ENCODE measurements at places on chromosomes 7 and 10.

GRCh38 chr7:96591900-96592676, 117.6 kb downstream of the SEM1 start:
- no peak for DNase-seq

DNA sequence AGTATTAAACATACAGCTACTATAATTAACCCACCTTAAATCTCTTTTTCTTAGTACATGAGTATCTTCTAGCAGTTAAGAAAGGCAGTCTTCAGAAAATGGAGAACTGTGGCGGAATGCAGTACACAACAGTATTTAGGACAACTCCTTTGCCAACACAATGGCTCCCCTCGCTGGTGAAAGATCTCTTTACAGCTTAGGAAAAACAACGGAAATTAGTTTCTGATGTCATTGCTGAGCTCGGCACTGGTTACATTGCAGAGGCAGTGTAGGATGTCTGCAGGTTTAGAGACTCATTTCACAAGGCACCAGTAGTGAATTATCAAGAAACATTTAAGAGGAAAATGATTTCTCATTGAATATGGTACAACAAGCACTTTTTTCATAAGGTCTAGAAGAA, 43.4 kb downstream of the GLRX3 start:
- DNase-seq = no peak

GRCh38 chr7:55255496-55256445, 109.4 kb upstream of the LANCL2 start:
- DNase-seq = peak; percentile 37

DNA sequence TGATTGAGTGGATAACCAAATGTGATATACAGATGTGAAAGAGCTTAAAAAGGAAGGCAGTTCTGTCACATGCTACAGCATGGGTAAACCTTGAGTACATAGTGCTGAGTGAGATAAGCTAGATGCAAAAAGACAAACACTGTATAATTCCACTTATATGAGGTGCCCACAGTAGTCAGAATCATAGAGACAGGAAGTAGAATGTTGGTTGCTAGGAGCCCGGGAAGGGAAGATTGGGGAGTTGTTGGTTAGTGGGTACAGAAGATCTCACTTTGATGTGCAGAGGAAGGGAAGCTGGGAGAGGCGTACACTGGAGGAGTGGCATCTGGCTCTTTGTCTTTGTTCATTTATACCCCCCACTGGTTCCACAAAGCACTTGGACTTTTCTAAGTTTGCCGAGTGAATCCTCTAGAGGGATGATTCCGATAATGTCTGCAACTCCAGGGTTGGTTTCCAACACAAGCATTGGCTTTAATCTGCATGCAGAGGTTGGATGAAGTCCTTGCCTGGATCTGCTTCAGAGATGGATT, 39.5 kb downstream of the TSPAN14 start:
- DNase-seq = no peak

GRCh38 chr10:26770069-26770468, 72.6 kb downstream of the PDSS1 start:
- no peak for DNase-seq

DNA sequence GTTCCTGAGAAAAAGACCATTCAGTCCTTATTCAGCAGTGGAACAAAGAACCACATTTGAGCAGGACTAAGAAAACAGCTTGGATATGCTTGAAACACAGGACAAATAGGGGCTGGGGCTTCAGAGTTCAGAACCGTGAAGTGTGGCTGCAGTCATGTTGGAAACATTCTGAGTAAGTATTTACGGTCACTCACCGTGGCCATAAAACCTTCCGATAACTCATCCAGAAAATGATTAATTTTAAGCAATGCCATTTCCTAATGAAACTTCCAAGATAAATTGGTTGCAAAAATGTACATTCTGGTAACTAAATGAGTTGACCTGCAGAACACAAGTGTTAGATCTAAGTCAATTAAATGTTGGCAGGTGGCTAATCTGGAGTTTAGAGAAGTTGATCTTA, 279.2 kb downstream of the CXCL12 start:
- DNase-seq = no peak

DNA sequence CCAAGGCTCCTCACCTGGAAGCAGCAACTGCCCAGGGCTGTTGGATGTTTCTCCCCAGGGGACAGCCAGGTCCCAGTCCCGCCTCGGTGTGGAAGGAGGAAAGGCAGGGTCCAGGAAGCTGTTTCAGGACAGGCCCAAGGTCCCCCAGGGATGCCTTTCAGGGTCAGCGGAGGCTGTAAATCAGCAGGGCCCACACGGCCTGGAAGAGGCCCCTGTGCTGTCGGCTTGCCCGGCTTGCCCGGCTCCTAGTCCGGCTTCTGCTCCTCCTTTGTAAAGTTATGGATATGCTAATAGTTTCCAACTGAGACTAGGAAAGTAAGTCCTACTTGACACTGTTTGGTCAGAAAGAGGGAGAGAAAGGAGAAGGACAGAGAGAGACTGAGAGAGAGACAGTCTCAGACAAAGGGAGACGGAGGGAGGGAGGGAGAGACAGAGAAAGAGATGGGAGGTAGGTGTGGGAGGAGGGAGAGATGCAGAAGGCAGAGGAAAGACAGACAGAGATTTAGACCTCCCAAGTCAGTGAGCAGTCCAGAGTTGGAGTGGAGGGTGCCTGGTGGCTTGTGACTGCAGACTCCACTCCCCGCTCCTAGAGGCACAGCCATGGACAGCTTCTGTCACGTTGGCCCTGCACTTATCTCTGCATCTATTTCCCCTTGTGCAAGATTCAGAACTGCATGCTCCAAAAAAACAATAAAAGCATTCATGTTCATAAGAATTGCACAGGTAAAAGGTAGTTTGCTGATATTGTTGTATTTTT, 10.5 kb downstream of the IKZF1 start:
- DNase-seq = no peak

DNA sequence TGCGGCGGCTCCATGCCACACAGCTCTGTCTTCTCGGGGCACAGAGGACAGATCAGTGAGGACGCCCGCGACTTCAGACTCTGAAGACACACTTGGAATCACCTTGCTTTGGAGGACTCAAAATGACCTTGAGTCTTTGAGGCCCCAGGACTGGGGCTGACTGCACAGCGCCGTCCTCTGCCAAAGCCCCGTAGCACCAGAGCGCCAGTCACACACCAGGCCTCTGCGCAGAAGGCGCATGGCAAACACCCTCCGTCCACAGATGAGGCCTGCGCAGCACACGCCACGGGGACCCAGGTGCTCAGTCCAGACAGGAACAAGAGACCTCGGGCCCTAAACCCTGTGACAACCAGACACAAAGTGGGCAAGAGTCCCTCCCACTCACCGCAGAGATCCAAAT, 134.7 kb downstream of the MAD1L1 start:
- no peak for DNase-seq

DNA sequence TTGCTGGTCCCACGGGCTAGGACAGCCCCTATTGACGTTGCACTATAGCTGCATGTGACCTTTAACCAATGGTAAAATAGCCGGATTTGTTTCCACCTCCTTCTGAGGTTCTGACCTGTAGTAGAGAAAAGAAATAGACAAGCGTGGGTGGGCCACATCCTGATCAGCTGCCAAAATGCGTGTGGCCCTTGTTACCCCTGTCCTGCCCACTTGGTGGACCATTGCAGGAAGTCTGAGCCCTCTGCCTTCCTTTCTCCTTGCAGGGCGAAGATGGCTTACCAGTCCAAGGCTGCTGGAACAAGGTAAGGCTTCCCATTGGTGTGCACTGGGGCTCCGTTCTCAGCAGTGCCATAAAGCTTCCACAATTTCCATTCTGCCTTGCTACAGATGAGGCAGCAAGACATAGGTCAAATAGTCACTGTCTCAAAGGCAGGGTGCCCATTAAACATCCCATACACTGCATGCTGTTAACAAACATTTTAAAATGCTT, 95.9 kb upstream of the MACROH2A2 start:
- no peak for DNase-seq

DNA sequence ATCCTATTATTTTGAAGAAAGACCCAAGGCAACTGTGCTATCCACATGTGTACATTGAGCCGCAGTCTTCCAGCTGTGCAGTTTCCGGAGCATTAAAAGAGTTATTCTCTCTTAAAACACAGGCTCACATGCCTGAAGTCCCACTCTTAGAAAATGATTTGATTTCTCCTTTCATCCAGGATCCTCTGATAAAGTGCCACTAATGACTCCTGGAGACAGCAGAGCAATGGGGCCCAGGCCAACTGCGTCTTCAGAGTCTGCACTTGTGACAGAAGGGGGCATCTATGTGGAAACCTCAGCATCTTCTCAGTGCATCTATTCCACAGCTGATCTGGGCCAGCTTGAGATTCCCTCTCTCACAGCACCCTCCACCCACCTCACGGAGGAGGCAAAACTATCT, 482.1 kb upstream of the AKR1E2 start:
- DNase-seq = no peak

DNA sequence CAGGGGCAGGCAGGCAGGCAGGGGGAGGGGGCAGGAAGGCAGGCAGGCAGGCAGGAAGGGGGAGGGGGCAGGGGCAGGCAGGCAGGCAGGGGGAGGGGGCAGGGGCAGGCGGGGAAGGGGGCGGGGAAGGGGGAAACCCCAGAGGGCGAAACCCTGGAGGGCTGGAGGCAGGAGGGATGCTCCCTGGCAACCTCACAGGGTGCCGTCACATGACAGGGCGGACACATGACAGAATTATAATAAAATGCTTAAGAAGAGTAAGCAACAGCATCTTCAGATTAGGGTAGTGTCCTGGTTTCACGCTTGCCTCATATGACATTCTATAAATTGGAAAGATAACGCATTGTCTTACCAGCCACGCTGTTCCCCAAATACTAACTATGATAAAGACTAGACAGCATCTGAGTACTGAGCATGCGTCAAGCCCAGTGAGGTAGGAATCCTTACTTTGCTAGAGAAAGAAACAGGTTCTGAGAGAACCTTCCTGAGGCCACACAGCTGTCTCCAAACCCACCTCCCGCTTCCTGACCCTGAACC, 131.6 kb downstream of the DIP2C start:
- no peak for DNase-seq

GRCh38 chr7:2913760-2914387, 69.8 kb upstream of the GNA12 start:
- DNase-seq = no peak

DNA sequence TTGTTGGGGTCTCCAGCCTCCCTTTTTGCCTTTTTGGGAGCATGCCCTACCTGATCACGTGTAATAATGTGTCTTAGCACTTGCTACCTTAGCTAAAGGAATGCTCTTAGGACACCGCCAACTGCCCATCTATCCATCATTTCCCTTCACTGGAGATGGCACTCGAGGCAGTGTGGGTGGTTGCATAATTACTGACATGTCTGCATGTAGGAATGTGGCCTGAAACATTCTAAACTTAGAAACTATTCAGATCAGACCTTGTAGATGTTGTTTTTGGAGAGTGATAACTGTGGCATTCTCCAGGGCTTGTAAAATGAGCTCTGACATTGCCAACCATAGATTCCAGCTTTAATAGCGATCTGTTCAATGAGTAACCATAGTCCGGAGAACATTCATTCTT, 365.8 kb downstream of the BBS9 start:
- DNase-seq = no peak

DNA sequence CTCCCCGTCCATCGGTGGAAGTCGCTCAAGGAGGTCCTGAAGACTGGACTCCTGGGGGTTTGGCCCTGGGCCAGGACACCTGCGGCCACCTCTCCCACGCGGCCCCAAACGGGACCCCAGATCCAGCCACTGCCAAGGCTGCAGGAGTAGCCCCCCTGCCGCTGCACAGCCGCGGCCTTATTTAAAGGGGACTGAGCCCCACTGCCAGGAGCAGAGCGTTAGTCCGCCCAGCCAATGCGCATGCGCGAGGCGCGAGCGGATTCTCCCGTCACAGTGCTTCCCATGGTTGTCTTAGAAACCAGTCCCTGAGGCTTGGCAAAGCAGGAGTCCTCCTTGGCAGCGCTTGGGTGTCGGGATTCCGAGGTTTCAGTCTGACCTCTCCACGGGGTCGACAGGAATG, 320.0 kb downstream of the ZNF716 start:
- DNase-seq = no peak

DNA sequence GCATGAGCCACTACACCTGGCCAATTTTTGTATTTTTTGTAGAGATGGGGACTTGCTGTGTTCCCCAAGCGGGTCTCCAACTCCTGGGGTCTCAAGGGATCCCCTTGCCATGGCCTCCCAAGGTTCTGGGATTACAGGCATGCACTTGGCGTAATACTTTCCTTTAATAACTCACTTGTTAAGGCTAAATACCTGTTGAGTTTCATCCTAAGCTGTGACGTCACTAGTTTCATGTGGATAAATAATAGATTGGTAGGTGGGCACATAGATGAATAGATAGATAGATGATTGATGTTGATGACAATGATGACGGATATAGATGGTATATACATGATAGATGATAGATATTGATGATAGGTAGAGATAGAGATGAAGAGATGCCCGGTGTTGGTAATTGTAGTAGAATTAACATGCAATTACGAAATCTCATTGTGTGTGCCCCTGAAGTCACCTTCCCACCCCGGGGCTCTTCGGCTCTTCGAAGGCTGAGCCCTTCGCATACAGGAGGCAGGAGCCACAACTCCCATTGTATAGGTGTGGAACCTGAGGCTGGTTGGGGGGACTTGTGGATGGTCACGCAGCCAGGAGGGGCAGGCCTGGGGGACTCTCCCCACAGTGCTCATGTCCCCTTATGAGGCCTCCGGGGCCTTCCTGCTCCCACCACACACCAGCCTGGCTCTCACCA, 2.6 kb downstream of the GRIFIN start:
- no peak for DNase-seq

- no peak for DNase-seq
Observed at GRCh38 chr10:79266543-79267312, 80.5 kb upstream of the PPIF start.

DNA sequence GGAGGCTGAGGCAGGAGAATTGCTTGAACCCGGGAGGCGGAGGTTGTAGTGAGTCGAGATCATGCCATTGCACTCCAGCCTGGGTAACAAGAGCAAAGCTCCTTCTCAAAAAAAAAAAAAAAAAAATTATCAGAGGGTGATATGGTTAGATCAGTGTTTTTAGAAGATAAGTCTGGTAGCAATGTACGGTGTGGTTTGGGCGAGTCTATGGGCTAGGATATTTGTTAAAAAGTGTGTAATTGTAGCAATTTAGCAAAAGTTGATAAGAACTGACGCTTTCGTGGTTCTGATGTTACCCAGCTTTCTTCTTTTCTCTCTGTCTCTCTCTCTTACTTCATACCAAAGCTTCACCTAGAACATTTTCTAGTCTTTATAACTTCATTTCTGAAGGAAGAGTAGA, 6.9 kb upstream of the CYP51A1 start:
- no peak for DNase-seq

DNA sequence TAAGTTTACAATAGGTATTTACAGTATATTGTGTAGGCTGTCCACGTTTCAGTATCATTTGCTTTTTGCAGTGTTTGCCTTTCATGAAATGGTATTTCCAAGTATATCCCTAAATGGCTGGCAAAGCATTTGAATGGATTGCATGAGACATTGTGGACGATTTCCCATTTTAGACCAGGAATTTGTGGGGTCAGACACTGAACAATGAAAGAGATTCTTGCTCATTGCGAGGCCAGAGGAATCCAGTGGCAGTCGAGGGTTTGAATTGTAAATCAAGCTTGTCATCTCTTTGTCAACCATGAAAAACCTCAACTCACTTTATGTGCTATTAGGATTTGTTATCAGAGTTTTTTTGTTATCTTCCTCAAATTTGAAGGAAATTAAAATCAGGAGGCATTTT, 70.8 kb downstream of the CREB5 start:
- no peak for DNase-seq
